ENCODE measurements at places on chromosomes 1 and 21.

DNA sequence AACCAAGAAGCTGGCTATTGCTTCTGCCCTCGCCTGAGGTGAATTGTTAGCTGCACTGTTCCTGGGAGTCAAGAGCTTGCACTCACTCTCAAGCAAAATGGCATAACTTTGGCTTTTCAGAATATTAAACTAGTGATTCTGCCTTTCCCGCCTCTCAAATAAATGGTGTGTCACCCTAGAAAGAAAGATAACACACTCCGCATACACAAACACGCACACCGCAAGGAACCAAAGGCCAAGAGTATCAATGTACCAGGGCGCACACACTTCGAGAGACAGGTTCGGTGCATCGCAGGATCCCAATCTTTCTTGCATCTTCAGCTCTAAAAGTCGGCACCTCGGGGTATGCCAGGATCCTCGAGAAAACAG is 470 bp upstream of the RTCA start:
- no peak for DNase-seq

GRCh38 chr1:198275597-198275996 is 118.8 kb downstream of the NEK7 start:
- DNase-seq = no peak

DNA sequence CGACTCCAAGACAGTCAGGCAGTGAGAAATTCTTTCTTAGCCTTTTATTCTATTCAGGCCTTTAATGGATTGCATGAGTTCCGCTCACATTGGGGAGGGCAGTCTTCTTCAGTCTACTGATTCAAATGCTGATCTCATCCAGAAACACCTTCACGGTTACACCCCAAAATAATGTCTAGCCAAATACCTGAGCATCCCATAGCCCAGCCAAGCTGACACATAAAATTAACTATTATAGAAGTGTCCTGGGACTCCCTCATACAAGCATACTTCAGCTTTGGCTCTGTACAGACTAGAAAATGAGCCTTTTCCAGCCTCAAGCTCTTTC is 3.6 kb upstream of the SLC16A4 start:
- no peak for DNase-seq

GRCh38 chr1:63731117-63732043 is 42.4 kb upstream of the ROR1 start:
- DNase-seq = peak; percentile 87

All from HS-5 (cell line).